ENCODE measurements at places on chromosomes 6 and 20. TPM values are rescaled to one million over a fixed set of nuclear protein-coding genes. Genes with fewer than 3 reads are reported as not detected.

DNA sequence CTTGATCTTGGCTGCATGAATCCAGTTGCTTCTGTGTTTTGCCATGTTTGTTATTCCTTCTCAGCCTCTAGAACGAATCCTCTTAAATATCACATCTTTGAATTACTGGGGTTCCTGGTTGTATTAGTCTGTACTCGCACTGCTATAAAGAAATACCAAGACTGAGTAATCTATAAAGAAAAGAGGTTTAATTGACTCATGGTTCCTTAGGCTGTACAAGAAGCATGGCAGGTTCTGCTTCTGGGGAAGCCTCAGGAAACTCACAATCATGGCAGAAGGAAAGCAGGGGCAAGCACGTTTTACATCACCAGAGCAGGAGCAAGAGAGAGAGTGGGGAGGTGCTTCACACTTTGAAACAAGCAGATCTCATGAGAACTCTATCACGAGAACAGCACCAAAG is 18.0 kb upstream of the BFSP1 start:
- DNase-seq, result no peak

DNA sequence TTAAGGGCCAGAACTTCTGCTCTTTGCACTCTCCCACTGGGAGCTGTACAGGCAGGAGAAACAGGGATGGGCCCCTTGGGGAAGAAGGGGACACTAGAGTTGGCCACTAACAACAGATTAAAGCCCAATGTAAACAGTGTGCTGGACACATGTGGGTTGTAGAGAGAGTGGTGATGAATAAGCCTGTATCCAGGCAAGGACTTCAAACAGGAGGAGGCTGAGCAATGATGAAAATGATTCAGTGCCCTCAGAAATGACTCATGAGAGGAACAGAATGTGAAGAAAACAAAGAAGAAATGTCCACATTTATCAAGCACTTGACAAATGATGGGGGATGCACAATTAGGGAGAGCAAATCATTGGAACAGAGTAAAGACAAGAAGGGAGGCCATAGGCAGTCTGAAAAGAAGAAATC is 242.3 kb downstream of the TBX18 start:
- no peak for DNase-seq

DNA sequence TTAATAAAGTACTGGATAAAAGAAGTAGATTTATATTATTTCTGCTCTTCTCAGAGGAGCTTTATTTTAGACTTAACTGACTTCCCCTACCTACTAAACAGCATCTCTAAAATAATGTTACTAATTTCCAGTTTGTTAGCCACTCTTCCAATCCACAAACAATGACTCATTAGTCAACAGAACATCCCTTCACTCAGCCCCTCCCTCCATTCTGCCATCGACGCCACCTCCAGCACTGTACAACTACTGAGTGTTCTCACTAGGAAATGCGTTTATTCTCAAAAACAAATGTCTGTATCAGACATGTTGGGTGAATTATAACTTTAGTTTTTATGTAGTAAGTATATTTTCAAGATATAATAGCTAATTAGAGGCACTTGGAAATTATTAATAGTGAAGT is 427.0 kb downstream of the EYS start:
- no peak for DNase-seq

The DNMT3B gene
- total RNA-seq, result 0.78 TPM

The SLC12A5 gene
- 1.6 TPM for total RNA-seq

The TREML1 gene
- total RNA-seq, result not detected
